ENCODE measurements at places on chromosomes 5 and 9.

DNA sequence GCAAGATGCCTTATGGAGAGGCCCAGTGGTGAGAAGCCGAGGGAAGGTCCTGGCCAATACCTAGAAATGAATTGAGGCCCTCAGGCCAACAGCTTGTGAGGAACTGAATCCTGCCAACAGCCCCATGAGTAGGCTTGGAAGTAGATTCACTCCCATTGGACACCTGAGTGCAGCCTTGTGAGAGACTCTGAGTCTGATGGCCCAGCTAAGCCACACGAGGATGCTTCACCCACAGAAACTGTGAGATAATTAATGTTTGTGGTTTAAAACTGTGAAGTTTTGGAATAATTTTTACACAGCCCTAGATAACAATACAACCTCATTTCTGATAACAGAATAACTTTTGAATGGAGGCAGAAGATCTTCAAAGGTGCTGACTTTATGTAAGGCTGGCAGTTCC lies 65.9 kb upstream of the DAP start:
- no peak for DNase-seq

- no peak for DNase-seq
Measured at GRCh38 chr9:90770182-90770738, 31.4 kb upstream of the SYK start.

DNA sequence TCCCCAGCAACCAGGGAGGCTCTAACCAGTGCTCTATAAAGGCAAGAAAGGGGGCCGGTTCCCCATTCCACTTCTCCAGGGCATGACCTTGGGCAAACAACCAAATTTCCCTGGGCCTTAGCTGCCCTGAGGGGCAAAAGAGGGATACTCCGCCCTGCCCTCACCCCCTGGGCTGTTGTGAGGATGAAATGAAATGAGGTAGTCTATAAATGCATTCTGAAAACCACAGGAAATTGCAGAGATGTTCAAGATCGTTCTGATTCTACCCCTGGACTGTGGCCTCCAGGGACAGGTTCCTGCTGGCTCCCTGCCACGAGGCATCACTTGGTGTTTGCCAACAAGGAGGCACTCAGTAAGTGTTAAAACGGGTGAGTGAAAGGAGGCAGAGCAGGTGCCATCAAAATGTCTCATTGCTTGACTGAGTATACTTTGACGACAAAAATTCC lies 5.7 kb downstream of the RAPGEF1 start:
- DNase-seq, result no peak

DNA sequence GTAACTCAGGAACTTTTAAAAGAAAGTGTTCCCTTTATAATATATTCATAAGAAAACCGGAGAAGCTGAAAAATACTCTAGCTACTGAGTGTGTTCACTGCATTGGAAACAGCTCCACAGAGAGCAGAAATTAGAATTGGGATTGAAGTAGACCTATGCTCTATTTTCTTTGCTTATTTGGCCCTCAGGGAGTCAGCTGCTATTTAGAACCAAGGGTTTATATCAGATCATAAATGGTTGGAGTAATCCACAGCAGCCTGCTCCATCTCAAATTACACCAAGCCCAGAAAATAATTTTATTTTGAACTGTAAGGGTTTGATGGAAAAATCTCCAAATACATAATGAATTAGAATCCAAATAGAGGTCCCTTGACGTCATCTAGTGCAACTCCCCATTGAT lies 202.6 kb downstream of the ADAMTSL1 start:
- DNase-seq, result no peak

GRCh38 chr9:14654932-14655331 lies 38.3 kb downstream of the ZDHHC21 start:
- no peak for DNase-seq

DNA sequence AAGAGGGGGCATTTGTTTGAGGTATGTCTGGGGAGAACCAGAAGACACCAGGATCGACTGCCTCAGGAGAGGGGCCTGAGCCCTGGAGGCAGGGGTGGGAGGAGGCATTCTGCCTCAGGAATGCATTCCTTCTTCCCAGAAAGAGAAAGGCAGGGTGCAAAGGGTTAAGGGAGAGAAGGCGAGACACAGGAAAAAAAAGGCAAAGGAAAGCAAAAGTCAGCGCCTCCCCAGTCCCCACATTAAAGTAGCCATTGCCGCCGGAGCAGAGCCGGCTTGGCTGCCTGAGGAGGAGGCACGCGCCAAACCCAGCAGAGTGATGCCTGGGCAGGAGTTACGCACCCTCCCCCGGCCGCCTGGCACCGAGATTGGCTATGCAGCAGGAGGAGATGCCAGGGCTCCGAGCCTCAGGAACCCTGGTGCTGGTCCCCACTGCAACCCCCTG lies 123.8 kb upstream of the PHYKPL start:
- DNase-seq, result no peak

GRCh38 chr5:14501353-14502293 lies 80.0 kb upstream of the OTULINL start:
- no peak for DNase-seq

DNA sequence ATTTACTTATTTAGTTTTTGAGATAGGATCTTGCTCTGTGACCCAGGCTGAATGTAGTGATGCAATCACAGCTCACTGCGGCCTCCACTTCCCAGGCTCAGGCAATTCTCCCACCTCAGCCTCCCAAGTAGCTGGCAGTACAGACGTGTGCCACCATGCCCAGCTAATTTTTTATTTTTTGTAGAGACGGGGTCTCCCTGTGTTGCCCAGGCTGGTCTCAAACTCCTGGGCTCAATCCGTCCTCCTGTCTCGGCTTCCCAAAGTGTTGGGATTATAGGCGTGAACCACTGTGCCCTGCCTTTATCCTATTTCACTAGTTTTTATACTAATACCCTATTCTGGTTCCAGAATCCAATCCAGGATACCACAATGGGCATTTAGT lies 6.8 kb downstream of the RPS14 start:
- DNase-seq, result no peak

DNA sequence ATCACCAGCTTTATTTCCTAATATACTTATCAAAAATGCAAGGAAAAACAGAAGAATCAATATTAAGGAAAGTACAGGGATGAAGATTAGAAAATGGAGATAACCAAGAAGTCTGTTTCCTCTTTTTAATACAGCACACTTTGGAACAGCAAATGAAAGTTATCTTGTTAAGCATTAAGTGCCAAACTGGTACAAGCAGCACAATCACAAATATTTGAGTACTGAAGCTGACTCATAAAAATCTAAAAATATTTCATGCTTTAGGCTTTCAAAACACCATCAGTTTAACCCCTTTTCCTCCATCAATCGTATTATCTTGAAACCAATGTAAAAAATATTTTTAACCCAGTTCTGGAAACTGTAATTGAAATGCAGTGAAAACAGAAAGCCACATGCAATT lies 2.7 kb downstream of the FBXW11 start:
- DNase-seq, result no peak

DNA sequence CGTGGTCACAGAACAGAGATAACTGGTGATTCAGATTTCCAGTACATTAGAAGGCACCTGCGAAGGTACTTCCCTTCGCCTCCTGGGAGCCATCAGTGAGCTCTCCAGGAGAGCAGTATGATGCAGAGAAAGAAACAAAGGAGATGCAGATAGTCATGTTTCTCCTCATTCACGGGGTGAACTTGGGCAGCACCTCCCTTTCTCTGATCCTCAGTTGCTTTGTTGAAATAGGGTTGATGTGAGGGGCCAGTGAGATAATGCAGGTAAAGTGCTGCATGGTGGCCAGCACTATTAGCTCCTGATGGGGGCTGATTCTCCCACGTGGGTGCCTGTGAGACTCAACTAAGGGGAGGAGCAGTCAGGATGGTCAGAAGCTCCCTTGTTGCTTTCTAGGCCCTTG lies 46.6 kb upstream of the ZNF169 start:
- DNase-seq, result no peak

GRCh38 chr9:119126040-119126439 lies 243.2 kb downstream of the BRINP1 start:
- no peak for DNase-seq

- no peak for DNase-seq
Measured at GRCh38 chr9:110319781-110320492, 17.7 kb downstream of the TXNDC8 start.

DNA sequence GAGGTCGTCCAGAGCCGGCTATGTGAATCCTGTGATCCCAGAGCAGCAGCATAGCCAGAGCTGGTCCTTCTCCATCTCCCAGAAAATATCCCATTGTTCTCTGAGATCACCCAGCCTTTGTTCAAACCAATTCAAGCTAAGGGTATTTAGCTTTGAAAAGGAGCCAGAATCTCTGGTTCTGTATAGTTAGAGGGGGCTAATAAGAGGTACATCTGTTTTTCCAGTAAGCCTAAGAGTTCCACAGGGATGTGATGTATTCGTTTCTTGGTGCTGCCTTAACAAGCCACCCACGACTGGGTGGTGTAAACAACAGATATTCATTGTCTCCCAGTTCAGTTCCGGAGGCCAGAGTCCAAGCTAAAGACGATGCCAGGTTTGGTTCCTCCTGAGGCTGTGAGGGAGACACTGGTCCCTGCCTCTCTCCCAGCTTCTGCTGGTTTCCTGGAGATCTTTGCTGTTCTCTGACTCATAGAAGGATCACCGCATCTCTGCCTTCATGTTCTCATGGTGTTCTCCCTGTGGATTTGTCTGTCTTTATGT lies 344.8 kb downstream of the MTRR start:
- DNase-seq, result no peak

DNA sequence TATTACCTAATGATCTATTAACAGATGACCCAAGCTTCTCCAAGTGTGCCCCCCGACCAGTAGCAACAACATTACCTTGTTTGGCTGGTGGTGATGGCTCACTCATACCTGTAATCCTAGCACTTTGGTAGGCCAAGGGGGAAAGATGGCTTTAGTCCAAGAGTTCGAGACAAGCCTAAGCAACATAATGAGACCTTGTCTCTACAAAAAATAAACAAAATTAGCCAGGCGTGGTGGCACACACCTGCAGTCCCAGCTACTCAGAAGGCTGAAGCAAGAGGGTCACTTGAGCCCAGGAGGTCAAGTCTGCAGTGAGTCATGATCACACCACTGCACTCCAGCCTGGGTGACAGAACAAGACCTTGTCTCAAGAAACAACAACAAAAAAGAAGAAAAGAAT lies 62.9 kb downstream of the GCNT1 start:
- DNase-seq, result no peak

GRCh38 chr5:157670662-157671591 lies at the start of gene C5orf52:
TSS of gene C5orf52 (plus strand) at chr5:157671533. CDS start at chr5:157671615, 82 bp downstream.
- no peak for DNase-seq

DNA sequence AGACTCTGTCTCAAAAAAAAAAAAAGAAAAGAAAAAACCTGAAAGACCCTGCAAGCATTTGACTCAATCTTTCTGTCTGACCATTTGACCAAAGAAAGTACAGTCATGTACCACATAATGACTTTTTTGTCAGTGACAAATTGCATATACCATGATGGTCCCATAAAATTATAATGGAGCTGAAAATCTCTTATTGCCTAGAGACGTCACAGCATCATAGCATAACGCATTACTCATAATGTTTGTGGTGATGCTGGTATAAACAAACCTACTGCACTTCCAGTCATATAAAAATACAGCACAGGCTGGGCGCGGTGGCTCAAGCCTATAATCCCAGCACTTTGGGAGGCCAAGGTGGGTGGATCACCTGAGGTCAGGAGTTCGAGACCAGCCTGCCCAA lies 10.5 kb downstream of the ECM2 start:
- DNase-seq, result no peak

GRCh38 chr9:130940693-130941576 lies 1.9 kb upstream of the FIBCD1 start:
- peak; percentile 61 for DNase-seq

- DNase-seq, result no peak
Measured at GRCh38 chr9:107043886-107044285, 180.9 kb downstream of the ZNF462 start.

GRCh38 chr5:60092671-60093422 lies 199.3 kb upstream of the PDE4D start:
- DNase-seq, result no peak

- no peak for DNase-seq
Measured at GRCh38 chr5:169248996-169249395, 51.9 kb downstream of the SLIT3 start.

GRCh38 chr9:20394969-20395368 lies 227.3 kb downstream of the MLLT3 start:
- no peak for DNase-seq

DNA sequence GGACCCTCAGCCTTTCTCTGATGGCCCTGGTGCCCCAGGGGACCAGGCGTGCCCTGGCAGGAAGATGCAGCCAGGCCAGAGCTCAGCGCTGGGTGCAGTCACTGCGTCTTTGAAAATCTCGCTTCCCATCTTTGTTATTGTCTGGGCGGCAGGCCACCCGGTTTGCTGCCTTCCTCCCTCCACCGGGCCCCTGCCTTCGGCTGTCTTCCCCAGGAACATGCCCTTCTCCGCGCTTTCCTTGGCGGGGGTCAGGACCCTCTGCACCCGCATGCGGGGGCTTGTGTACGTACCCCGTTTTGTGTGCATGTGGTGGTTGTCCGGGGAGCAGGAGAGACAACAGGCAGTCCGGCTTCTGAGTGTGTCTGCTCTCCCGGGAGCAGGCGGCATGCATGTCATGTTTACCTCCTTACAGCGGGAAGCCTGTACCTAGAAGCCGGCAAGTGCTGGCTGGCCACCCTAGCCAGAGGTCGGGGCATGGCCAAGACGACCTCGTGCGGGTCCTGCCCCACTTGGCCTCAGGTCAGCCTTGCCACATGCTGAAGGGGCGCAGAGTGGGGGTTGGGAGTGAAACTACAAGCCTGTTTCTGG lies 49.5 kb downstream of the DAB2IP start:
- no peak for DNase-seq

DNA sequence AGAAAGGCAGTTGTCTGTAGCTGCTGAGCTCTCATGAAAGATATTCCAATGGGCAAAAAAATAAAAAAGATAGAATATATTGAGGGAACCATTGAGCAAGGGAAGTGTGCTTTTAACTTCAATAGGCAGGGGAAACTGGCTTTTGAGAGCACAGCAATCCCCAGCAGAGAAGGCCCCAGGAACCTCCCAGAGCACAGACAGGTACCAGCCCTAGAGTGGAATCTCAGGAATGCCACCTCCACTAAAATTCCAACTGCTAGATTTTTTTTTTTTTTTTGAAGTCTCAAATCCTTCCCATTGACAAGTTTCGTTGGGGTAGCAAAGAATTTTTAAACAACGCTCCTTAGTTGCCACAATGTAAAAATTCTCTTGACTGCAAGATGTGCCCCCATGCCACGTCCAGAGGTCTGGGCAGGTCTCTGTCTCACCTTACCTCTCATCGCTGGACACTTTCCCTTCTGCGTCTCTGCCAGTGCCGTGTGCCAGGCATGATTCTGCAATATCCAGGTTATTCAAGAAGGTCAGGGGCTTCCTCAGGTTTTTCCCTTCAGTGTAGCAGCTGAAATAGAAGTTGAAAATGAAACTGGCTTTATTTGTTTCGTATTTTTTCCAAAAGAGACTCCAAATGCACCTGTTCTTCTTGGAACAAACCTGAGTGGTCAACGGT lies 64.2 kb upstream of the IRX1 start:
- no peak for DNase-seq

GRCh38 chr5:172235827-172236736 lies 42.1 kb downstream of the EFCAB9 start:
- DNase-seq, result no peak

DNA sequence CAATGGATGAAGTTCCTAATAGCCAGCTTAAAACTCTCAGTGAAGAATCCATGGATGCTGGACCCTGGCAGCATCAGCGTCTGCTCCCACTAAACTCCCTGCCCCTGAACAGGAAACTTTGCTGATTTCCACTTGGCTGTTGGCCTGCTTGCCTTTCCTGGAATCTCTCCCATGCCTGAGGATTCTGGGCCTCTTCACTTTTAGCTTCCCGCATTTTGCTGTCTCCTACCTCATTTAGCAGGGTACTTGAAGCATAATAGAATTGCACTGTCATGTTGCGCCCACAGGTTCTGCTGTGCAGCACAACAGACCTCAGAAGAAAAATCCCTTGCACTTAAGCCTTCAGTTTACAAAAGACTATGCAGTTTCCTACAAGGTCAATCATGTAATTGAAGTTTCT lies 127.6 kb downstream of the DROSHA start:
- no peak for DNase-seq

- DNase-seq, result no peak
Measured at GRCh38 chr5:150333400-150333799, 24.1 kb upstream of the TCOF1 start.

All from activated T-cell treated with anti-CD3 and anti-CD28 coated beads for 24 hours (primary cell).